A549 treated with GW870086 at 1 μM for 4 hours (cell line): ENCODE measurements at places on chromosomes 12 and 14. TPM values are rescaled to one million over a fixed set of nuclear protein-coding genes. Genes with fewer than 3 reads are reported as not detected.

RIN3 gene
- total RNA-seq = 18.4 to 25.2 TPM (median 24.0 TPM) in 5 replicates

PRR4 gene
- total RNA-seq = 0.51 to 4.2 TPM (median 2.0 TPM) in 5 replicates

PLCZ1 gene
- total RNA-seq = not detected in 5 replicates

DPPA3 gene
- not detected in 5 replicates for total RNA-seq

GPR68 gene
- total RNA-seq = 0.06 to 0.16 TPM (median 0.12 TPM) in 4 of 5 replicates, not detected in the other

C12orf54 gene
- total RNA-seq = not detected in 5 replicates

WDR89 gene
- total RNA-seq = 8.6 to 9.6 TPM (median 9.3 TPM) in 5 replicates

KRT80 gene
- total RNA-seq = 30.3 to 43.4 TPM (median 36.8 TPM) in 5 replicates

CPNE6 gene
- 0.06 to 0.16 TPM (median 0.15 TPM) in 3 of 5 replicates, not detected in the others for total RNA-seq

METAP2 gene
- total RNA-seq = 124 to 157 TPM (median 127 TPM) in 5 replicates

SUOX gene
- 7.5 to 9.4 TPM (median 9.2 TPM) in 5 replicates for total RNA-seq

RAB15 gene
- 20.2 to 23.6 TPM (median 22.2 TPM) in 5 replicates for total RNA-seq

GALNT9 gene
- total RNA-seq = 4.8 to 7.7 TPM (median 6.2 TPM) in 5 replicates

KRT2 gene
- not detected in 5 replicates for total RNA-seq

TAS2R7 gene
- not detected in 5 replicates for total RNA-seq

C1QL4 gene
- 4.9 to 6.2 TPM (median 5.7 TPM) in 5 replicates for total RNA-seq

INHBC gene
- not detected in 5 replicates for total RNA-seq

HEBP1 gene
- total RNA-seq = 54.0 to 58.6 TPM (median 55.4 TPM) in 5 replicates

RERGL gene
- total RNA-seq = not detected in 5 replicates

CARMIL3 gene
- total RNA-seq = 0.33 to 0.75 TPM (median 0.61 TPM) in 5 replicates

CLMN gene
- 4.7 to 7.2 TPM (median 6.6 TPM) in 5 replicates for total RNA-seq

ENDOU gene
- total RNA-seq = not detected in 5 replicates

HOXC4 gene
- total RNA-seq = 1.9 to 3.5 TPM (median 3.5 TPM) in 5 replicates

IQSEC3 gene
- 0.01 to 0.02 TPM in 2 of 5 replicates, not detected in the others for total RNA-seq

CCND2 gene
- not detected in 5 replicates for total RNA-seq

OAS1 gene
- 36.5 to 53.6 TPM (median 47.5 TPM) in 5 replicates for total RNA-seq

HHIPL1 gene
- total RNA-seq = 0.16 to 0.38 TPM (median 0.20 TPM) in 5 replicates

SYNJ2BP gene
- total RNA-seq = 8.9 to 11.1 TPM (median 10.5 TPM) in 5 replicates

DLGAP5 gene
- 24.6 to 38.0 TPM (median 31.4 TPM) in 5 replicates for total RNA-seq

NEUROD4 gene
- total RNA-seq = not detected in 5 replicates

CFAP54 gene
- total RNA-seq = 0.79 to 1.4 TPM (median 1.2 TPM) in 5 replicates

MSI1 gene
- total RNA-seq = 0.77 to 1.9 TPM (median 1.4 TPM) in 5 replicates

AVPR1A gene
- total RNA-seq = 0.05 TPM in 1 of 5 replicates, not detected in the others

P2RX2 gene
- 0.12 TPM in 1 of 5 replicates, not detected in the others for total RNA-seq

P3H3 gene
- 19.6 to 28.9 TPM (median 27.4 TPM) in 5 replicates for total RNA-seq

LALBA gene
- not detected in 5 replicates for total RNA-seq

ASB8 gene
- 12.4 to 17.2 TPM (median 14.4 TPM) in 5 replicates for total RNA-seq

SMIM41 gene
- not detected in 5 replicates for total RNA-seq

CMA1 gene
- total RNA-seq = not detected in 5 replicates

ARMH4 gene
- total RNA-seq = 0.36 to 0.64 TPM (median 0.49 TPM) in 5 replicates

NKX2-1 gene
- 0.05 to 0.10 TPM in 2 of 5 replicates, not detected in the others for total RNA-seq

L2HGDH gene
- 9.0 to 11.6 TPM (median 10.4 TPM) in 5 replicates for total RNA-seq

PLEK2 gene
- total RNA-seq = 19.1 to 23.2 TPM (median 22.6 TPM) in 5 replicates

TNFRSF1A gene
- total RNA-seq = 393 to 727 TPM (median 502 TPM) in 5 replicates

CELA1 gene
- not detected in 5 replicates for total RNA-seq

MUCL1 gene
- total RNA-seq = not detected in 5 replicates

ACOT6 gene
- total RNA-seq = not detected in 5 replicates

C3AR1 gene
- not detected in 5 replicates for total RNA-seq

SLCO1B1 gene
- 0.19 to 0.46 TPM (median 0.29 TPM) in 5 replicates for total RNA-seq

NTF3 gene
- 0.09 TPM in 1 of 5 replicates, not detected in the others for total RNA-seq

CPSF2 gene
- 32.4 to 42.2 TPM (median 39.1 TPM) in 5 replicates for total RNA-seq

IL23A gene
- 0.21 to 0.70 TPM (median 0.49 TPM) in 4 of 5 replicates, not detected in the other for total RNA-seq

MANSC4 gene
- not detected in 5 replicates for total RNA-seq
